Pancreas (tissue), 10 donors: ENCODE measurements at places on chromosomes 4 and X. TPM values are rescaled to one million over a fixed set of nuclear protein-coding genes. Genes with fewer than 3 reads are reported as not detected.

- DNase-seq: no peak
Observed at GRCh38 chr4:173343832-173344397, 9.8 kb upstream of the HMGB2 start.

- DNase-seq: peak; percentile 41
Observed at GRCh38 chrX:38804682-38805431, 3.6 kb downstream of the MID1IP1 start.

- DNase-seq: no peak
Observed at GRCh38 chr4:14000091-14000814, 372.7 kb upstream of the BOD1L1 start.

DNA sequence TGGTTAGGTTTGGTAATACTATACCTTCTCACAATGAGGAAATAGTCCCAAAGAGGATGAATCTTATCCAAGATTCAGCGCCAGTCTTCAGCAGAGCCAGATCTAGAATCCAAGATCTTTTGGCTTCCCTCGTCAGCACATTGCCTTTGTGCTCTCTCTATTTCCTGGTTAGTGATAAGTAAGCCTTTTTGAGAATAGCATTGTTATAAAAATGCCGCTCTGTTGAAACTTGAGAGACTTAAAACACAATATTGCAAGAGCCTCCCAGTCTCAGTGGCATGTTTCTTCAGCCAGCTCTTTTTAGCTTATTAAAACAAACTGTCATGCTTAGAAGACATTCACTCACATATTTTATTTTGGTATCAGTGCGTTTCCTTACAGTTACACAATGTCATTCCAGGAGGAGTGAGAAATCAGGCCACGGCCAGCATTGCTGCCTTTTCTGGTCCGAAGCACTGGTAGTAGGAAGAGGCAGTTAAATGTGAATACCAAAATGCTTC is 141.4 kb downstream of the KLHL8 start:
- DNase-seq: no peak

DNA sequence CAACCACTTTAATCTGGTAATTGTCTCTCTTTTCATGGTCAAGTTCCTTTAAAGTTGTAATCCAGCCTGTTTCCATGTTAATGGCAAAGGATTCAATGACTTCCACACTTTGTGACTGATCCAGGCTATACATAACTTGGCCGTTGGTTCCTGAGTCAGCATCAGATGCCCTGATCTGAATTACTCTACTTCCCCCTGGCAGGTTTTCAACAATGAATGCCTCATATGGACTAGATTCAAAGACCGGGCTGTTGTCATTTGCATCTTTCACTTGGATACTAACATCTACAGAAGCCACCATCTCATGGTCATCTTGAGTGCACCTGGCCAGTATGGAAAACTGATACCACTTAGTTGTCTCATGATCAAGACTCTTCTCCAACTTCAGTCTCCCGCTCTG is 62.6 kb upstream of the MTNR1A start:
- no peak for DNase-seq

DNA sequence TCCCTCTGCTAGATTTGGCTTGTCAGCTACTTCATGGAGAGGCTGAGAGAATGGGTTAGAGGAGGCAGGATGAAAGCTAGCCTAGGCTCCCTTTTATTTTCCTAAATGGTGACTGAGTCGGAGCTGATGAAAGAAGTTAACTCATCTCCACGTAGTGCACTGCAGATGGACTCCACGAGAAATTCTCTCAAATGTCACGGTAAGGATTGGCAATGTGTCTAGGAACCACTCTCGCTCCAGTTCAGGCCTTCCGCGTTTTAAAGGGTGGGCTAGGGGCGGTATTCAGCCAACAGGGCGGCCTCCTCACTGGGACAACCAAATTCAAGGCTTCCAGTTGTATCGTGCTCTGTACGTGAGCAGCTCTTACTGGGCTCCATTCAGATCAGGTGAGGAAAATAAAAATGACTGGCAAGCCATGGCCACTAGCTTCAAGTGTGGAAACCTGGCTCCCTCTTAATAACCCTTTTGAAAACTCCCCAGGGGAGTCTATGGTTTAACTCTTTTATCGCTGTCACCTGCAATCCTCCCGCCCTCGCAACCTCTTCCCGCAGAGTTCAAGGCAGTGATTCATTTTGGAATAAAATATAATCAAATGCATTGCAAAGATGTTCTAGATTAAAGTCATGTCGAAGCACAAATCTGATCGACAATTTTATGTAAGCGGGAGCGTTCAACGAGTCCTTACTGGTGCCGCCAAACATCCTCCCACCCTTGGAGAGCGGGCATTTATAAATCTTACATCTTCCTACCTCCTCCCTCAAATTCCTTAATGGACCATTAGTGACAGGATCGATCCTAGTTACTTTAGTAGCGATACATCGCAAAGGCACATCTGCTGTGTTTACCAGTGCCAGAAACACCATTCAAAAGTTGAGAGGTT is 1.2 kb downstream of the SPOCK3 start:
- no peak for DNase-seq

- no peak for DNase-seq
Observed at GRCh38 chr4:2305766-2306501, 44.0 kb upstream of the MXD4 start.

DNA sequence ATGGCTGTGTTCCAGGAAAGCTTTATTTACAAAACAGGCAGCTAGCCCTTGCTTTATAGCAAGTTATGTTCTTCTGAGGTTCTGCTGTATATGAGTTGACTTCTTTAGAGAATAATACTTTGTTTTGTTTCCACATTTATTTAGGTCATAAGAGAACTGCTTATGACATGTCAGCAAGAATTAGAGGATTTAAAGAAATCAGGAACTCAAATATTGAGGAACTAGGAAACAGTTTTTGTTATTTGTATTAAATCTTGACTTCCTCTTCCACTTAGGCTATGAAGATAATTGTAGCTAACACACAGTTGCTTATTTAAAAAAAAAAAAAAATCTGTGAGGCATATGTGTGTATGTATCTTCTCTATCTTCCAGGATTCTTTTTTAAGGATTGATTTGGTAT is 14.3 kb downstream of the ZRSR2 start:
- DNase-seq: no peak

- no peak for DNase-seq
Observed at GRCh38 chr4:150229520-150229919, 151.3 kb downstream of the DCLK2 start.

DNA sequence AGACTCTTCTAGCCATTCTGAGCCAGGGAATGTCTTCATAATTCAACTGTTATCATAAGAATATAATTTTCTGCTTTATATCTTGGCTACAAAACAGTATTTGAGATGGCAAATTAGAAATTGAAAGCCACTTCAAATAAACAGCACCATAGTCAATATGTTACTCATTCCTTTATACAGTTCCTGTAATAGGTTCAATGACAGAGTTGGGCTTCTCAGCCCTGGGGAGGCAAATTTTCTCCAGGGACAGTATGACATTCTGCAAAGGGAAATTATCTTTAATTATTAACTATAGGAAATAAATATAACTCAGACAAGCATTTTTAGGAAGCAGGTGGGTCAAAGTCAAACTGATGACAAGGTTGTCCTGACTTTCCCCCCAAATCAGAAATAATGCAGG is 71.9 kb upstream of the RPS6KA6 start:
- DNase-seq: no peak

DNA sequence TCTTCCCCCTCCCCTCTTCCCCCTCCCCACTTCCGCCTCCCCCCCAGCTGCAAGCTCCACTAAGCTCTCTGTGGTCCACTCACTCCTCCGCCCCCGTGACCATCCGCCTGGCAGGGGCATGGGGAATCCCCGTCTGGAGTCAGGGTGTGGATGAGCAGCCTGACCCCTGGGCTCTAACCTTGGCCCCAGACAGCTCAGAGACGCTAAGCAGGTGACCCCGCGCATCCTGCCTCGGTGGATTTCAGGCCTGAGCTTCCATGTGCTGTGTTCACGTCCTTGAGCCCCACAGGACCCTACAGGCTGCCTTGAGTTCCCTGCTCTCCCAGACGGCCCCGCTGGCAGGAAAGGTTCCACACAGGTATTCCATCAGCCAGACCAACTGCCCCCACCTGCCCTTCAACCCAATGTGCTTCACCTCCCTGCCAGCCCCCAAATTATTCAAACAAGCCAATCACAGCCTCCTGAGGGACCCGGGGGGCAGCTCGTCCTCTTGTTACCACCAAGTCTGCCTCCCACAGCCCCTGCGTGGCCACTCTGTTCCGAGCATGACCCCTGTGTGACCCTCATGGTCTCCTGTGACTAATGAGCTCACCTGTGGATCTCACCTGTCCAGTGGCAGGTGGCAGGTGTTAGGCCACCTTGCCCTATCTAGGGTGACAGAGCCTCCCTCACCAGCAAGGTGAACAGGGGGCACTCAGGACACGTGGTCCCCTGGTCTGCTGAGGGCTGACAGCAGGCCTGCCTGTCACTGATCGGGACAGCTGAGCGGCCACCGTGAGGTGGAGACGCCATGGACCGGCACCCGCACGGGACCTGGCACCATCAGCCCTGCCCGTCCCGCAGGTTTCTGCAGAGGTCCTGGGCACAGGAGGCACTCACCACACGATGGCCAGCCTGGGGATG is 73.2 kb upstream of the MXD4 start:
- no peak for DNase-seq

DNA sequence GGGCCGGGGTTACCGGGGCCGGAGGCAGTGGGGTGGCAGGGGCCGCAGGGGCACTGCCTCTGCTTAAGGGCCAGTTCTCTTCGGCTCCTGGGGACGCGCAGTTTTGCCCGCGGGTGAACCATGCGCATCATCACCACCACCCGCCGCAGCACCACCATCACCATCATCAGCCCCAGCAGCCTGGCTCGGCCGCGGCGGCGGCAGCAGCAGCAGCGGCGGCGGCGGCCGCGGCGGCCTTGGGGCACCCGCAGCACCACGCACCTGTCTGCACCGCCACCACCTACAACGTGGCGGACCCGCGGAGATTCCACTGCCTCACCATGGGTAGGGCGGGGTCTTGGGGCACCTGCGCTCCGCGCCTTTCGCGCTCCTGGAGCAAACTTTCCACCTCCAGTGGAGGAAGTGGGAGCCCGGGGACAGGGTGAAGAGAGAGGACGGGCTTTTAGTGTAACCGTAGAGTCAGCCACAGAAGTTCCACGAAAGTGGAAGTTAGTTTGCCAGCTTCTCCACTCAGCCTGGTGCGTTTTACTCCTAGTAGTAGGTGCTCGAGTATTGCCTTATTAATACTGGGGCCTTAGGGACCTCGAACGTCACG is 729 bp downstream of the GSX2 start:
- DNase-seq: no peak

DNA sequence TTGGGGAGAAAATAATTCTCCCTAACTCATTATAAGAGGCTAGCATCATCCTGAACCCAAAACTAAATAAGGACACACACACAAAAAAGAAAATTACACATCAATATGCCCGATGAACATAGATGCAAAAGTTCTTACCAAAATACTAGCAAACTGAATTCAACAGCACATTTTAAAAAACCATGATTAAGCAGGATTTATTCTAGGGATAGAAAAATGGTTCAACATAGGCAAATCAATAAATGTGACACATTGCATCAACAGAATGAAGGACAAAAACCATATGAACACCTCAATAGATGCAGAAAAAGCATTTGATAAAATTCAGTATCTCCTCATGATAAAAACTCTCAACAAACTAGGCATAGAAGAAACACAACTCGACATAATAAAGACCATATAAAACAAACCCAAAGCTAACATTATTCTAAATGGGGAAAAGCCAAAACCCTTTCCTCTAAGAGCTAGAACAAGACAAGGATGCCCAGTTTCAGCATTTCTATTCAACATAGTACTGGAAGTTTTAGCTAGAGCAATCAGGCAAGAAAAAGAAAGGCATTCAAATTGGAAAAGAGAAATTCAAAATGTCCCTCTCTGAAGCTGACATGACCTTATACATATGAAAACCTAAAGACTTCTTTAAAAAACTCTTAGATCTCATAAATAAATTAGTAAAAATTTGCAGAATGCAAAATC is 200.9 kb downstream of the NKX6-1 start:
- no peak for DNase-seq

The LRP2BP gene
- total RNA-seq: 1.1 TPM

The CT45A1 gene
- not detected for total RNA-seq

The CXorf49 gene
- total RNA-seq: not detected

The AMER1 gene
- 2.5 TPM for total RNA-seq

The ATOH1 gene
- not detected for total RNA-seq

The TLR3 gene
- total RNA-seq: 8.0 TPM

The BRS3 gene
- total RNA-seq: not detected
